Upper lobe of left lung (tissue), 6 donors: ENCODE measurements at places on chromosomes 13 and 19. TPM values are rescaled to one million over a fixed set of nuclear protein-coding genes. Genes with fewer than 3 reads are reported as not detected.
A peak's percentile ranks its signal among the peaks of the same experiment; 100 is the strongest.

Gene TRPM4
- total RNA-seq: 23.9 TPM

DNA sequence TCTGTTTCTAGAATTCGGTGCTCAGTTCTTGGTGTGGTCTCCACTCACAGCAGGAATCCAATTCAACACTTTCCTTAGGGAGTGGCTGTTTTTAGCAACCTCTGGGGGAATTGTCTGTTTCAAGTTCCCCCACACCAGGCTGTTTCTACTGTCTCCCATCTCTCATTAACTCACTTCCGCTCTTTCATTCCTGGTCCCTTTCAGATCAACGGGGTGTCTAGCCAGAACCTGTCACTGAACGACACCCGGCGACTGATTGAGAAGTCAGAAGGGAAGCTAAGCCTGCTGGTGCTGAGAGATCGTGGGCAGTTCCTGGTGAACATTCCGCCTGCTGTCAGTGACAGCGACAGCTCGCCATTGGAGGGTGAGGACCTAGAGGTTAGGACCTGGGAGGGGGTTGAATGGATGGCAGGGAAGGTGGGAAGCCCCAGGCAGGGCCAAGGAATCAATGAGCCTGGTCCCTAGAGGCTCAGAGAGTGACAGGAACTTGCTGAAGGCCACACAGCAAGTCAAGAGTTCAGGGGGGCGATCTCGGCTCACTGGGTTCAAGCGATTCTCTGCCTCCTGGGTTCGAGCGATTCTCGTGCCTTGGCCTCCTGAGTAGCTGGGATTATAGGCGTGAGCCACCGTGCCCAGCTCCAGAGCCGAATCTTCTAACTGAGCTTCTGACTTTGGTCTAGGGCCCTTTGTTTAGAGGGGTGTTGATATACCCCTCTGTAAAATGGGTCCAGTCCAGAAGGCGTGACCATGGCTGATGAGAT lies 25.5 kb downstream of the TJP3 start:
- no peak for DNase-seq

DNA sequence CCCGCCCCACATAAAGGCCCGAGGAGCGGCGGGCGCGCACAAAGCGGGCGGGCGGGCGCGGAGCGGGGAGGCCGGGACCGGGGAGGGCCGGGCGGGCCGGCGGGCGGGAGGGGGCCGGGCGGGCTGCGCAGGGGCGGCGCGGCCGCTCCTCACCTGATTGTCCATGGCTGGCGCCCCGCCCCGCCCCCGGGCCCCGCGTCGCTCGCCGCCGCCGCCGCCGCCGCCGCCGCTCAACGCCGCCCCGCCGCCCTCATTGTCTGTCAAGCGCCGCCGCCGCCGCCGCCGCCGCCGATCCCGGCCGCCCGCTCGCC lies 200 bp downstream of the MLLT1 start:
- DNase-seq: no peak

DNA sequence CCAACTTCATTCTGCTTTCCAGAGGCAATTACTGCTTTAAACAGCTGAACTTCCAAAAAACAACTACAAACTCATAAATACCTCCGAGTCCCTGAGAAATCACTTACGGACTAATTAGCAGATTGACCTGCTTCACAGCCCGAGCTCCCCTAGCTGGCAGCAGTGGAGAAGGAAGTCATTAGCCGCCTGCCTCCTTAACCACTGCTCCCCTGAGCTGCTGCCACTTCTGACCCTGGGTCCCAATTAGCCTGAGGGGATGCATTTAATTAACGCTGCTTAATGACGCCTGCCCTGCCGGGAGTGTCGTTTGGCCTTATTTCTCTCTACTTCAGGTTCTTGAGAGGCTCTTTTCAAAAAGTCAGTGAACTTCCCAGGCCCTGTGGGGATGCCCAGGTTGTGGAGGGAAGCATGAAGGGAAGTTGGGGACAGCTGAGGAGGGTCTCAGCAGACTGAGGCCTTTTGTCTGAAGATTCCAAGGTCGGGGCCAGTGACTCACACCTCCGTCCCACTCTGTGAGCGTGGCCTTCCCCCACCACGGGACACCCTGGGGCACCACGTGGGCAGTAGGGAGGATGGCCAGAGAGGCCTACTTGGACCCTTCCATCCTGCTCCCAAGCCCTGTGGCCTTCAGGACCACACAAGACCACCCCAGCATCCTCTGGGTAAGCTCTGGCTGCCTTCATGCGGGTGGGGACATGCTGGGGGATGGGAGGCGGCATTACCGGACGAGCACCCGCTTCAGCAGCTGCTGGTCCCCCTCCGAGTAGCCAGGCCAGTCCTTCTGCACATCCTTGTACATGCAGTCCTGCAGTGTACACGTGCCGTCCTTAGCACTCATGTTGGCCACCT lies 19.8 kb upstream of the ISYNA1 start:
- DNase-seq: no peak

Gene RUBCNL
- 5.2 TPM for total RNA-seq

- DNase-seq: peak; percentile 54
Observed at GRCh38 chr13:106533943-106534638, 1.4 kb downstream of the EFNB2 start.

DNA sequence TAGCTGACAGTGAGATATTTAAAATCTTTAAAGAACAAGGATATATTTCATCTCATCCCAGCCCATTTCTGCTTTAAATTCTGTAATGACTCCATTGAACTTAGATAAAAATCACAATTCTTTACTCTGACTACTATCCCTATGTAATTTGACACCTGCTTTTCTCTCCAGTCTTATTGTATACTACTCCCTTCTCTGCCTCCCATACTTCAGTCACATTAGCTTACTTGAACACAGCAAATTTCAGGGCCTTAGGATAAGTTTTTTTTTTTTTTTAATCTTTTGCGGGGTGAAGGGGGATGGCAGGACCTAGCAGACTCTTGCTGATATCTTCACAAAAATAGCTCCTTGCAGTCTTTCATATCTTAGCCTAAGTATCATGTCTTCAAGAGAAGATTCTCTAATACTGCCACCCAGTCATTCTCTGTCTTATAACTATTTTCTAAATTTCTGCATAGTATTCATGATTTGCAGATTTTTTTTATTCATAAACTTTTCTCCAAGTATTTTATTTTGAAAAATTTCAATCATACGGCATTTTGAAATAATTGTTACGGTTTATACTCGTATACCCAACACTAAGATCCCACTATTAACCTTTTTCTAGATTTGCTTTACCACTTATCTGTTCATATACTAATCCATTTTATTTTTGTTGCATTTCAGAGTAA lies 151.4 kb downstream of the PCCA start:
- no peak for DNase-seq

GRCh38 chr19:35882114-35882832 lies 13.9 kb downstream of the APLP1 start:
- no peak for DNase-seq

DNA sequence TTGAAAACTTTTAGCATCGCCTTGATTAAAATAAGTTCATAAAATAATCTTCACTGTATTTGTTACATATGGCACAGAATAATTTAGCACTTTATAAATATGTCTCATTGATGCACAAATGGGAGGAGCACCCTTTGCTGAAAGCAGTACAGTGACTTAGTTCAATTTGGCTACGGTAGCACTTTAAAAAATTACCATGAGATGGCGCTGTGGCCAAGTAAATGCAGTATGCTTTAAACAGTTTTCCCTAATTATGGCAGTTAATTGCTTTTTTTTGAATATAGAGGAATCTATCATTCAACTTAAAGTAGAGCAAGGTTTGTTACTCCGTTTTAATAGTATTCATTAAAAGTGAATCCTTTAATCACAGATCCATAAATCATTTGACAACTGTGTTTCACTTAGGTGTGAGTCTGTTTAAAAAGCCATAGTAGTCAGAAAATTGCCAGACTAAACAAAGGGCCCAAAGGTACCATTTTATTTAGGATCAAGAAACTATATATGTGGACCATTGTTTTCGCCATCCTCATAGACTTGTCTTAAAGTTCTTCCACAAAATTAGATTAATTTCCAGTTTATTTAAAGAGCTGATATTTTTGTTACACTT lies 34.7 kb upstream of the ESD start:
- DNase-seq: no peak

GRCh38 chr19:19324059-19324770 lies 3.6 kb downstream of the MAU2 start:
- no peak for DNase-seq

GRCh38 chr19:28908941-28909340 lies 304.0 kb downstream of the UQCRFS1 start:
- no peak for DNase-seq

DNA sequence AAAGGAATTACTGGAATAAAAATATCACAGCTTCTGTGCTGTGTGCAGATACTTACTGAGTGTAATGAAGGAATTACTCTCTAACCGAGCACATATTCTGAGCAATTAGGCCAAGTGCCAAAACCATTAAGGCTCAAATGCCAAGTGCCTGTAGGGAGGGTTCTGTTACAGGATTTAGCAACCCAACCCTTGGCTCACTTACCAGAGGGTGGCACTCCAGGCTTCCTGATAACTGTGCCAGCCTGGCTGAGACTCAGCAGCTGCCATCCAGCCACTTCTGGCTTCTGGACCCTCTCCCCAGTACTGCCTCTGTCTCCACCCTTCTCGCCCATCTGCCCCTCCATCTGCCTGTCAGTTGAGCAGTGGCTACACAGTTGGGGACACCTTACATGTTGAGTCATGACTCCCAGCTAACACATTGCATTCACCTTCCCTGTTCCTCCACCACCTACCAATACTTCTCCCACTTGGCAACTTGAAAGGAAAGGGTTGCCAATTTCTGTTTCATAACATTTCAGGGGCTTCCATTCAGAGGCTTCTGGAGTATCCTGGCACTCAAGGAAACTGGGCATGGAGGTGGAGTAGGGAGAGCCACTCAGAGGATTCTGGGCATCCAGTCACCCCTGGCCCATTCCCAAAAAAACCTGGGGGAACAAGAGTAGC lies 110.5 kb downstream of the COG6 start:
- DNase-seq: peak; percentile 65

Gene ZNF235
- 10.0 TPM for total RNA-seq

Gene IGSF23
- total RNA-seq: not detected

Gene RASGRP4
- 12.8 TPM for total RNA-seq

- no peak for DNase-seq
Observed at GRCh38 chr19:16077984-16078758, 1.9 kb downstream of the TPM4 start.

DNA sequence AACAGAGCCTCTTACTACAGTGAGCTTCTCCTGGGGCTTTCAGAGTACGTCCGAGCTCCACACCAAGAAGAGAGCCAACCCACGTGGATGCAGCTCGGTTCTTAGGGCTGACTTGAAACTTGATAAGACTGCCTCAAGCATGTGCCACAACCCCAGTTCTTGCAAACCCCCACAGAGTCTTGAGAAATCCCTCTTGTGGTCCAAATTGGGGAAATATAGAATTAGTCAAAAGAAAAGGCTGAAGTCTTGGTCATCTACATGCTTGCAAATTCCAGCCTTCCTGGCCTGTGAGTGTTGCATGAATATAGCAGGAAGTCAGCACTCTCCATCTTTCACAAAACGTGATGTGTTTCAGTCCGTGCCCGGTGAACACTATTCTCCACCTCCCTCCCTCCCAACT lies 95.2 kb downstream of the GGACT start:
- DNase-seq: peak; percentile 41

- DNase-seq: no peak
Observed at GRCh38 chr19:35207391-35207871, 21.1 kb downstream of the FAM187B start.

Gene LGALS14
- total RNA-seq: not detected

DNA sequence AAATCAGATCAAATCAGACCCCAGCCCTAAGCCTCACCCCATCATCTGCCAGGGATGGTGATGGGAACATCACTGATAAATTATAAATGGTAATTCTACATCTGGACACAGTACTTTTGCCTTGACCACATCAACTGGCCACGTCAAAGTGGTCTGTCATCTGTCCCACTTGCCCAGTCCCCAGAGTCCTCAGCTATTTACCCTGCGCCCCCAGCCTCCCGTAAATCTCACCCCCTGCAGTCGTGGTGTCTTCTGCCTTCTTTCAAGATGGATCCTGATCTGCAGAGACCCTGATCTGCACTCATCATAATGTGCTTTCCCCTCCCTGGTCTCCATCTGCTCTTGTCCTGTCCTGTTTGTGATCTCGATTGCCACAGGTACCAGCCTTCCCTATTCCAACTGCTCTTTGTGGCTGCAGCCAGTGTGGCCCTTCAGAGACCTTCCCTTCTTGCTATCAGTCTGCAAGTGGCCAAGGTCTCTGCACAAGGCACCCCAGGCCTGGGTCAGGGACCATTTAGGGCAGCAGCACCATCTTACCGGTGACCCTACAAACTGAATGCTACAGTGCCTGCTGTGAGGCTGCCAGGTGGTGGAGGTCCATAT lies 26.7 kb upstream of the POP4 start:
- no peak for DNase-seq

- no peak for DNase-seq
Observed at GRCh38 chr19:58513213-58513693, 1.5 kb upstream of the SLC27A5 start.

Gene MYPOP
- 2.3 TPM for total RNA-seq

GRCh38 chr13:37290716-37291505 lies 185.4 kb upstream of the CSNK1A1L start:
- no peak for DNase-seq

Gene SHC2
- 14.4 TPM for total RNA-seq

DNA sequence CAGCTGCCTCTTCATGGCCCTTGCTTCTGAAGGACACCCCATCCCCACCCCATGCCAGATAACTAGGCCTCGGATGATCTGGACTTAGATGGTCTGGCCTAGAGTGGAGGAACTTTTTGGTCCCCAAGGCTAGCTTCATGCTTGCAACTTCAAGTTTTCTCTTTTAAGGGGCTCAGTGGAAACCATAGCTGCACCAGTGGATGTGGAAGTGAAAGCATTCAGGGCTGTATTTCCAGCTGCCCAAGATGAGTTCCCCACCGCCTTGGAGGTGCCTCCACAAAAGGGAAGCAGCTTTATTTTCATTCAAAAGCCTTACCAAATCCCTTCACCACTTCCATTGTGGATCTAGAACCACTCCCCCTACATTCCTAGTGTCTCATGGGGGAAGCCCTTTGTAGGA lies 17.6 kb upstream of the GSX1 start:
- no peak for DNase-seq

Gene MAST1
- total RNA-seq: 0.17 TPM

DNA sequence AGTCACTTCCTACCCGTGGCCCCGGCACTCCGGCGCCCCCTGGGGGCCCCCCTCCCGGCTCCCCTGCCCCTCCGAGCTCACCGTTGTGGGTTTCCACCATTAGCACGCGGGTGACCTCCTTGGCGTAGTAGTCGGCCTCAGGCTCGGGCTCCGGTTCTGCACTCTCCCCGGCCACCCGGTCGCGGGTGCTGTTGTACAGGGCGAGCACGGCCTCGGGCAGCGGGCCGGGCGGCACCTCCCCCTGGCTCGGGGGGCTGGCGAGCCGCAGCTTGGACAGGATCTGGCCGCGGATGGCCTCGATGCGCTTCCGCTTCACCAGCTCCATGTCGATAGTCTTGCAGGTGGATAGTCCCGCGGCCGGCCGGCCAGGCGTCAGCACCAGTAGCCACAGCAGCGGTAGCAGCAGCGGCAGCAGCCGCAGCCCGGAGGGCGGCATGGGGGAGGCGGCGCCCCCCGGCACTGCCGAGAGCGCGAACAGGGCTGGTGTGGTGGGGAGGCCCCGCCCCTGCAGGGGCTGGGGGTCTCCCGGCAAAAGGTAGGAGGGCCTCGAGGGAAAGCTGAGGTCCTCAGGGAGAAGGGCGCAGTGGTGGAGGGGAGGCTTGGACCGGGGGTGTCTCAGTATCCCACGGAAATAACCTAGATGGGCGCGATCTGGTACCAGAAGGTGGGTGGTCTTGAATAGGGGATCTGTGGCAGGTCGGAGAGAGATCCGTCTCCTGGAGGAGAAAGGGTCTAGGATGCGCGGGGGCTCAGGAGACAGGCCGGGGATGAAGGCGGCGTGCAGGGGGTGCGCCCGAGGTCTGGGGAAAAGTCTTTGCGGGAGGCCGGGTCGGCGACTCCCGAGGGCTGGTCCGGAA lies 885 bp downstream of the TGFB1 start:
- DNase-seq: peak; percentile 79
